ENCODE measurements at places on chromosomes 11 and 22.

GRCh38 chr11:69280994-69281393 is 13.0 kb upstream of the MYEOV start:
- DNase-seq = no peak

GRCh38 chr22:20273758-20274181 is 5.7 kb upstream of the RTN4R start:
- DNase-seq = no peak

GRCh38 chr22:21834869-21835268 is 32.6 kb downstream of the MAPK1 start:
- DNase-seq = no peak

- no peak for DNase-seq
Measured at GRCh38 chr11:117662255-117662654, 134.8 kb downstream of the DSCAML1 start.

DNA sequence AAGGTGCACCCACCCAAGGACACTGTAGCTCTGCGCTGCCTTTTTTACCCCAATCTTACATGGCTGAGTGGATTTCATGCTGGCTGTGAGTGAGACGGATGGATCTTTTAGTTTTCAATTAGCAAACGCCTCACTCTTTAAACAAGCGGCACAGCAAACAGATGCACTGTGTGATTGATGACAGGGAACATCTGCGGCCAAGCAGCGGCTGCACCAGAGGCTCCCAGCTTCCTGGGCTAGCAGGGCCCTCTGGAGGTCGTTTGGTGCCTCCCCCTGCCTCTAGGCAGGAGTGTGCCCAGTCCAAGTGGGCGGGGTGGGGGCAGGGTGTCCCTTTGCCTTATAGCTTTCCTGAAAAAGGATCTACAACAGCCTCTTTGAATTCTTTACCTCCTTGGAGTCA is 2.1 kb upstream of the DRD2 start:
- no peak for DNase-seq

All from NCI-H1048 (cell line).